ENCODE measurements at places on chromosomes 16 and 17. TPM values are rescaled to one million over a fixed set of nuclear protein-coding genes. Genes with fewer than 3 reads are reported as not detected.

The KRTAP9-8 gene
- not detected for total RNA-seq

The RASD1 gene
- 0.33 TPM for total RNA-seq

The ASGR1 gene
- 0.63 TPM for total RNA-seq

The TMC8 gene
- under 0.01 TPM for total RNA-seq

The CLN3 gene
- total RNA-seq: 31.2 TPM

The HSD11B2 gene
- 0.98 TPM for total RNA-seq

The KCNH6 gene
- total RNA-seq: not detected

The GRAP gene
- 0.25 TPM for total RNA-seq

The TAT gene
- total RNA-seq: not detected

The CDYL2 gene
- 4.7 TPM for total RNA-seq

The EME1 gene
- 8.1 TPM for total RNA-seq

The CD300A gene
- total RNA-seq: not detected

The PROCA1 gene
- total RNA-seq: 1.6 TPM

The SLC7A5 gene
- total RNA-seq: 181 TPM

The CPSF4L gene
- not detected for total RNA-seq

The CCL7 gene
- total RNA-seq: not detected

The TMEM114 gene
- total RNA-seq: not detected

The TBX2 gene
- total RNA-seq: 2.4 TPM

The NPIPA2 gene
- total RNA-seq: 0.13 TPM

The PIK3R5 gene
- total RNA-seq: not detected

The INCA1 gene
- total RNA-seq: 2.0 TPM

The LRRC37A gene
- 1.5 TPM for total RNA-seq

The KIF1C gene
- 71.5 TPM for total RNA-seq

The NPW gene
- total RNA-seq: 4.4 TPM

The ZC3H18 gene
- total RNA-seq: 12.4 TPM

The ESRP2 gene
- total RNA-seq: 6.2 TPM

The KRTAP2-3 gene
- 2.6 TPM for total RNA-seq

The MT3 gene
- total RNA-seq: not detected

The TLCD3B gene
- total RNA-seq: 0.13 TPM

The AANAT gene
- total RNA-seq: 0.25 TPM

The PPL gene
- total RNA-seq: 2.0 TPM

The C17orf107 gene
- total RNA-seq: 8.4 TPM

The ATAD5 gene
- total RNA-seq: 0.38 TPM

The IST1 gene
- total RNA-seq: 93.4 TPM

The CCL22 gene
- not detected for total RNA-seq

The ZSCAN10 gene
- not detected for total RNA-seq

The OR3A3 gene
- total RNA-seq: not detected

The PLA2G10 gene
- not detected for total RNA-seq

The TMIGD1 gene
- not detected for total RNA-seq

The CYGB gene
- total RNA-seq: 2.8 TPM

The ZG16 gene
- total RNA-seq: not detected

The FBF1 gene
- 8.0 TPM for total RNA-seq

The CIAPIN1 gene
- total RNA-seq: 54.6 TPM

The LHX1 gene
- total RNA-seq: 31.1 TPM

The GAS7 gene
- 8.5 TPM for total RNA-seq

The TMEM238L gene
- not detected for total RNA-seq

The CCL4 gene
- total RNA-seq: not detected

The CDK5R1 gene
- 3.0 TPM for total RNA-seq
